ENCODE measurements at places on chromosomes 6 and 20.
A peak's percentile ranks its signal among the peaks of the same experiment; 100 is the strongest.

- no peak for DNase-seq
These were observed 40.5 kb upstream of the NKX2-4 start for GRCh38 chr20:21437816-21438215.

DNA sequence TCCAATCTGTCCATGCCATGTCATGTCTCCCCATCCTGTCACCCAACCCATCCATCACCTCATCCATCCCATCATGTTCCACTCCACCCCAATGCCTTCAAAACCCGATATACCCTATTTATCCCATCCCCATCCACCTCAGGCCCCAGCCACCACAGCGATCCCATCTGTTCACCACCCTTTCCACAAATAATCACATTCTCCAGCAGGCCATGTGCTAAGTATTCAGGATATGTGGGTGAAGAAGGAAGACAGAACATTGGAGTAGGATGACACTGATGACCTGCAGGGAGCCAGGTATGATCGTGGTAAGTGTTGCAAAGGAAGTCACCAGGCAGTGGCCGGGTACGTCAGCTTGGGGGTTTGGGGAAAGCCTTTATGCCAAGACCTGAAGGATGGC is 48.8 kb downstream of the NPEPL1 start:
- no peak for DNase-seq

DNA sequence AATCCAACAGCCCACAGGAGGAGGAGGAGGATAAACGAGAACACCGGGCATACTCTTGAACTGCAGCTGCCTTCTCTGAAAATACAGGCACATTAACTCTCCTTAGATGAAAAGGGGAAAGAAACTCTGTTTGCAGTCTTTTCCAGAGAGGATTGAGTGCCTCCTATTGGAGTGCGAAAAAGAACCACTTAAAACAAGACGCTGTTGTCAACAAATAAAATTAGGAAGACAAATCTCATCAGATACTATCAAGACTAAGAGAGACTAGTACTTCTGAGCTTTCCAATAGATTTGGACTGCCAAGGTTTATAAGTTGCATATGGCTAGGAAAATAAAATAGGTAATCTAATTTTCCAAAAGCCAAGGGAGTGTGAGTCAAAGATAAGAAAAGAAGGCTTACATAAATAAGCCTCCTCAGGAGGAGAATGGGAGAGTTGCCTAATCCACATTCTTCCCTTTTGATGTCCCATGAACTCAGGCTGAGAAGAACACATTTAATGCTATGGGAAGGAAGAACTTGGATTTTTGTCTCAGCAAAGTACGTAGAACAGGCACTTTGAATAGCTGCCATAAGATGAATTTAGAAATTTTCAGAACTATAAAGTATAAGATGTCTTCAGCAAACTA is 154.7 kb downstream of the ARHGAP18 start:
- no peak for DNase-seq

GRCh38 chr6:53724501-53724900 is 58.9 kb upstream of the KLHL31 start:
- no peak for DNase-seq

DNA sequence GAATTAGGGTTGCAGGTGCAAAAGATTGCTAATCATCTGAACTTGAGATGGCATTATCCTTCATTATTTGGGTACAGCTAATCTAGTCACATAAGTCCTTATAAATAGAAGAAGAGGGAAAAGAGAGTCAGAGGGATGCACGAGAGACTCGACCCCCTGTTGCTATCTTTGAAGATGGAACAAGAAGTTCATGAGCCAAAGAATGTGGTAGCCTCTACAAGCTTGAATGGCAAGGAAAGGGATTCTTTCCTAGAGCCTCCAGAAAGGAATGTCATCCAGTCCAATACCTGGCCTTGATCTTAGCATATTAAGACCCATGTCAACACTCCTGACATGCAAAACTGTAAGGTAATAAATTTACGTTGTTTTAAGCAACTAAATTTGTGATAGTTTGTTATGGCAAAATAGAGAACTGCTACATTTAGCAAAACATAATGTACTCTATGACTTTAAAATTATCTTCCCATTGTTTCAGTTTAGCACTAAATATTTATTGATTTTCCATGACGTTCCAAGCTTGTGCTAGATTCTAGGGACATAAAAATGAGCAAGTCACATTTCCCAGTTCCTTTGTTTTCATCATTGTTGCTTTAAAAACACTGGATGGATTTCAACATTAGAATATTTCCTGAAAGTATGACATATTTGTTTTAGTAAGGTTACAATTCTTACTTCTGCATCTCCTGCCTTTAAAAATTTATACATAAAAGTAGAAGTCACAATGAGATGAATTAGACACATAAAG is 12.7 kb downstream of the MANEA start:
- DNase-seq = no peak

DNA sequence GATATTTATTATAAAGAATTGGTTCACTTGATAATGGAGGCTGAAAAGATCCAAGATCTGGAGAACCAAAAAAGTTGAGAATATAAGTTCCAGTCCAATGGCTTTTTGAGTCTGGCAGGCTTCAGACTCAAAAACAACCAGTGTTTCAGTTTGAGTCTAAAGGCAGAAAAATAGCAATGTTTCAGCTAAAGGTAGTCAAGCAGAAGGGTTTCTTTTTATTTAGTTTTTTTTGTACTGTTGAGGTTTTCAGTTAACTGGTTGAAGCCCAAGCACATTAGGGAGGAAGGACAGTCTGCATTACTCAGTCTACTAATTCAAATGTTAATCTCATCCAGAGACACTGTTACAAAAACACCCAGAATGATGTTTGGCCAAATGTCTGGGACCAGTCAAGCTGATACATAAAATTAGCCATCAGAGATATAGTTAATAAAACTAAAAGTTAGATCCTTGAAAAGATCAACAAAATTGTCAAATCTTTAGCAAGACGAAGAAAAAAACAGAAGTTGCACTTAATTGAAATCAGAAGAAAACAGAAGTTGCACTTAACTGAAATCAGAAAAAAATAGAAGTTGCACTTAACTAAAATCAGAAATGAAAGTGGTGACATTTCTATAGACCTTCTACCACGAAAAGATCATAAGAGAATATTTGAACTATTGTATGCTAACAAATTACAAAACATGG is 980.3 kb upstream of the FLRT3 start:
- no peak for DNase-seq

GRCh38 chr6:4355241-4355640 is 219.9 kb upstream of the ECI2 start:
- no peak for DNase-seq

GRCh38 chr6:129124347-129124746 is 241.4 kb downstream of the LAMA2 start:
- no peak for DNase-seq

- peak; percentile 48 for DNase-seq
These were observed 1.0 kb downstream of the AFDN start for GRCh38 chr6:167827583-167828324.

DNA sequence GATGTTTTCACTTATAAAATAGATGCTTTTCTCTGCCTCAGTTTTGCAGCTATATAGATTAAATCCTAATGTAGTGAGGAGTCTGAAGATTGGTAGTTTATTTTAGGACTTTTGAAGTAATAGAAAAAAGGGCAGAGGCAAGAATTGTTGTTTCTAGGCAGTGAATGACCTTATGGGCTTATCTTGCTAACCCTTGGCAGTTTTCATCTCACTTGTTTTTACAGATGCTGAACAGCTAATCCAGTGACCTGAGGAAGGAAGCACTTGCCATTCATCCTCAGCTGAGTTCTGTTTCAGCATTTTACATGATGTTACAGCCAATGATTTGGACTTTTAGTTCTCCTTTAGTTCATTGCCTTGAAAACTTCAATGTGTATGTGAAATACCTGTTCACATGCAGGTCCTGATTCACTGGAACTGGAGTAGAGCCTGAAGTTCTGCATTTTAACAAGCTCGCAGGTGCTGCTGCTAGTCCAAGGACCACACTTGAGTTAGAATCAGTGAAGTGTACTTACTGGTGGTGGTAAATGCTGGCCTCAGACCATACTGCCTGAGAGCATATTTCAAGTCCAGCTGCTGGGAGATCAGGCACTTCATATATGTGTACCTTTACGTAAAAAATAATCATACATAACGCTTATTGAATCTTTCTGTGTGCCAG is 86.9 kb downstream of the TULP4 start:
- no peak for DNase-seq

DNA sequence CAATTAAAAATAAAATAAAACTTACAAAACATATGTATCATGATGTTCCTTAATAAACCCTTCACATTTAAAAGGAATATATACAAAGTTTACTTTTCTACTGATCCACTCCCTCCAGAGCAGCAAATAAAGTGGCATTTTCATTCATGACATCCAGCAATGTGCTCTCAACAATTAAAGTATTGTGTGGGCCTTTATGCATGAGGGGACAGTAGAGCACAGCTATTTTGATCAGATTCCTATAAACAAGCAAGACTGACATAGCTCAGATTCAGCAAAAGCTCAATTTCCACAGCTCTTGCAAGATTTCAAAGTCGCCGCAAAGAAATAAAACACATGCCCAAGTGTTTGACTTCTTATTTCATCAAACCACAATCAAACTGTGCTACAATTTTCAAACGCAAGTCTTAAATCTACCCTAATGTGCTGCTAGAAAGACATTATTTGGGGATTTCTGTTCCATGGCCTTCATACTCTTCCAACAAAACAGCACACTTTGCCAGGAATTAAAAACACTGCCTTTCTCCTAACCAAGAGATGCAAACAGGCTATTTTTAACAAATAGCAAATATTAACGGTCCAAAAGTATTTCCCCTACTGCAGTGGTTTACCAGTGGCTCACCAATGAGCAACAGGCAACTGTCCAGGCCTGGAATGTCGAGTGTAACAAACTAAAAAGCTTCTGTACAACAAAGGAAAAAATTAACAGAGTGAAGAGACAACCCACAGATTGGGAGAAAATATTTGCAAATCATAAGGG is 52.3 kb downstream of the MBOAT1 start:
- DNase-seq = no peak

GRCh38 chr6:168400037-168400436 is 40.9 kb upstream of the SMOC2 start:
- no peak for DNase-seq

DNA sequence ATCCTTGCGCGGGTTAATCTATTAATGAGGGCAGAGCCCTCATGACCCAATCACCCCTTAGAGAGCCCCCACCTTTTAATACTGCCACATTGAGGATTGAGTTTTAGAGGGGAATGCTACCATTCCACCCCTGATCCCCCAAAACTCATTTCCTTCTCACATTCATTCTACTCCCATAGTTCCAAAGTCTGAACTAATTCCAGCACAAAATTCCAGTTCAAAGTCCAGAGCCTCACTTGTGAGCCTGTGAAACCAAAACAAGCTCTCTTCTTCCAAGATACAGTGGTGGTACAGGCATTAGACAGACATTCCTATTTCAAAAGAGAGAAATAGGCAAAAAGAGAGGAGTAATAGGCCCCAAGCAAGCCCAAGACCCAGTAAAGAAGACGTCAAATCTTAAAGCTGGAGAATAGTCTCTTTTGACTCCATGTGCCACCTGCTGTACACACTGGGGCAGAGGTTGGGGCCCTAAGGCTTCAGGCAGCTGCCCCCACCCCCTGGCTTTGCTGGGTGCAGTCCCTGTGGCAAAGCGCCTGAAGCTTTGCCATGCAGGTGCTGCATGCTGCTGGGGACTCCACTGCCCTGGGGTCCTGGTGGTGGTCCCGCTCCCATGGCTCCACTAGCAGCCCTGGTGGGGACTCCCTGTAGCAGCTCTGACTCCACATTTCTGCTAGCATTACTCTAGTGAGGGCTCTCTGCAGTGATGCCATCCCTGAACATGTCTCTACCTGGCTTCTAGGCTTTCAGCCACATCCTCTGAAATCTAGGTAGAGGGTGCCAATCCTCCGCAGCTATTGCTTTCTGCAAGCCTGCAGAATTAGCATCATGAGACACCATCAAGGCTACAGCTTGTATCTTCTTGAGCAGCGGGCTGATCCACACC is 41.3 kb downstream of the RSPH3 start:
- DNase-seq = no peak

- DNase-seq = no peak
These were observed 96.0 kb downstream of the DTD1 start for GRCh38 chr20:18683839-18684238.

GRCh38 chr6:84227044-84227433 is 404 bp downstream of the CEP162 start:
- DNase-seq = no peak

GRCh38 chr6:130620338-130620781 is 206.8 kb upstream of the SMLR1 start:
- DNase-seq = no peak

- DNase-seq = no peak
These were observed 43.5 kb upstream of the PLN start for GRCh38 chr6:118504611-118505010.

DNA sequence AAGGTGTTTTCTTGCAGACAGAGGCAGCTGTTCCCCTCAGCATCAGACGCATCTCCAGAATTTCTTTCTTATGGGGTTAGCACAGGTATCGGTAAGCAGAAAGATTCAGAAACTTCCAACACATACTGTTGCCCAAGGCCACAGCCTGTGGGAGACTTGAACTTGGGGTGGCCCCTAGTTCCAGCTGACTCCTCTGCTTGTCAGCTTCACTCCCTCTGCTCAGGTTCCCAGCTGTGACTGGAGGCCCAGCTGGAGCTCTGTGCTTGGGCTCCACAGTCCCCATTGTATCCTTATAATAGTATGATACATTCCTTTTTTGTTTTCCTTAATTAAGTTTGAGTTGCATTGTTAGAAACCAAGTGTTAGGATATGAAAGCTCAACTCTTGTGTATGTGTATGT is 26.2 kb upstream of the BTN3A2 start:
- no peak for DNase-seq

GRCh38 chr6:8059129-8059528 is 5.1 kb downstream of the BLOC1S5 start:
- DNase-seq = no peak

DNA sequence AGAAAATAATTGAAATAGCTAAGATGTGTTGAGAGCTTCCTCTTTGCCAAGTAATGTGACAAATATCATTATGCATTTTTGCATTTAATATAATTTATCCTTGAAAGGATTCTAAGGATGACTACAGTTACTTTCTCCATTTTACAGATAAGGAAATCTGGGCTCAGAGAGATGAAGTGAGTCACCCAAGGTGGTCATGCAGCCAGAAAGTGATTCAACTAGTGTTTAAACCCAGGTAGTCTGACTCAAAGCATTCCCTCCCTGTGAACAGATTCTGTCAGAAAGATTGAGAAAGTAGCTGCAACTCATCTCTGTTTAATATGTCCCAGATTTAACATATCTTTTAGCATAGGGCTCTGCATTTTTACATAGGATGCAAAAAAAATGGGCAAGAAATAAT is 28.1 kb downstream of the NRSN1 start:
- DNase-seq = no peak

DNA sequence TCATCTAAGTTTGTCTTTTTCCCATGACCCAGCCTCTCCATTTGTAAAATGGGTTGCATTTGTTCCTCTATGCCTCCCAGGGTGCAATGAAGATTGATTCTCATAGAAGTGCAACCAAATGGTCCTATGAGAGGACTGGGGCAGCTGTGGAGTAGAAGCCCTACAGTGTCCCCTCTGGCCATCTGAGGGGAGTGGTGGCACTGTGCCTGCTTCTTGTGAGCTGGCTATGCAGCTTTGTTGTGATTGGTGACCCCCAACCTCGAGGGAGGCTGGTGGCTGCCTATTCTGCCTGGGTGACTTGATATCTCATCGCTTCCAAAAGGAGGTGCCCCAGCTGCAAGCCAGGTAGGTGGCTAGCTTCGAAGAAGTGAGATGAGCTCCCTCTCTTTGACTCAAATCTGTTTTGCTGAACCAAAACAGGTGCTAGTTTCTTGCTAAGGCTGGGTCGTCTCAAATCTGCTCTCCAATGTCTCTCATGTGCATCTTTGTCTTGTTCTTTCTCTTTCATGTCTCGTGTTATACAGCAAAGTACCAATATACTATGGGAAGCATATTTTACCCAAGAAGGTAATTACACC is 33.9 kb downstream of the TXLNB start:
- DNase-seq = no peak

GRCh38 chr6:84967965-84968364 is 203.6 kb upstream of the TBX18 start:
- no peak for DNase-seq

Data from NCI-H748 treated with DMSO at 0.1 percent for 48 hours (cell line).